Body of pancreas (tissue), 4 donors: ENCODE measurements at places on chromosomes 2 and 18. TPM values are rescaled to one million over a fixed set of nuclear protein-coding genes. Genes with fewer than 3 reads are reported as not detected.

Gene GRB14
- total RNA-seq = 27.5 TPM

Gene ABCB11
- 0.33 TPM for total RNA-seq

Gene RAB27B
- total RNA-seq = 0.66 TPM

Gene FAM168B
- 39.7 TPM for total RNA-seq

Gene ITGB6
- total RNA-seq = 5.3 TPM

Gene GNLY
- total RNA-seq = 5.6 TPM

Gene SCYGR2
- total RNA-seq = not detected

Gene GLB1L
- total RNA-seq = 11.2 TPM

Gene PARD3B
- total RNA-seq = 17.8 TPM

- DNase-seq = no peak
- no peaks in the 10 kb centered on the region for H3K27me3 ChIP-seq
- no peaks in the 10 kb centered on the region for H3K4me1 ChIP-seq
- H3K4me3 ChIP-seq = no peak overlapping the region
Measured at GRCh38 chr18:8895987-8896619, 190.7 kb downstream of the MTCL1 start.

DNA sequence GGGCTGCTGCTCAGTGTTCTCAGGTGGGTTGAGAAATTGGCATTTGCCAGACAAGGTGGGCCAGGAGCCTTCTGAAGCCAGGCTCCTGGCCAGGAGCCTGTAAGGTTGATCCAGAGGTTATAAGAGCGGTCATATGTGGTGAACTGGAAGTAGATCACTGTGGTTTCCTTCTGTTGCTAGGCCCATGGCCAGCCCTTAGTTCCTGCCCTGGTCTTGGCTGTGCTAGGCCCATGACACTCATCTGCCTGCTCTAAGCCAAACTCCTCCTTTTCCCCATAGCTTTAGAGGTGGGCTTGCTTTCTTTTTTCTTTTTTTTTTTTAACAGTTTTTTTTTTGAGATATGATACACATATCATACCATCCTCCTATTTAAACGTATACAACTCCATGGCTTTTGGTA lies 5.0 kb upstream of the MGAT5 start:
- H3K4me3 ChIP-seq = no peak overlapping the region
- no peak for DNase-seq
- no peaks in the 10 kb centered on the region for H3K36me3 ChIP-seq
- H3K4me1 ChIP-seq = peaks cover 17% of the 10 kb centered on the region
- no peaks in the 10 kb centered on the region for H3K27me3 ChIP-seq

DNA sequence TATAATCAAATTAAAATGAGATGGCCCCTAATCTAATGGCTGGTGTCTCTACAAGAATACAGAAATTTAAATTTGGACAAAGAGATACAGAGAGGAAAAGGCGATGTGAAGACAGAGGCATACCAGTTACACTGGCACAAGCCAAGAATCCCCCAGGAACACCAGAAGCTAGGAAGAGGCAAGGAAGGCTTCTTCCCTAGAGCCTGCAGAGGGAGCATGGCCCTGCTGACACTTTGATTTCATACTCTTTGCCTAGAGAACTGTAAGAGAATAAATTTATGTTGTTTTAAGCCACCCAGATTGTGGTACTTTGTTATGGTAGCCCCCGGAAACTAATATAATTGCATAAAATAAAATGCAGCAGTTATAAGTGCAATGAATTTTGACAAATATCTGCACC lies 671.4 kb downstream of the MBD2 start:
- no peak overlapping the region for H3K27ac ChIP-seq
- H3K36me3 ChIP-seq = no peaks in the 10 kb centered on the region
- no peaks in the 10 kb centered on the region for H3K27me3 ChIP-seq

GRCh38 chr2:100250645-100251044 lies 71.7 kb downstream of the LONRF2 start:
- no peak overlapping the region for H3K27ac ChIP-seq
- H3K4me1 ChIP-seq = no peaks in the 10 kb centered on the region
- no peak for DNase-seq
- no peaks in the 10 kb centered on the region for H3K36me3 ChIP-seq

- H3K27ac ChIP-seq = no peak overlapping the region
- H3K4me3 ChIP-seq = no peak overlapping the region
- no peaks in the 10 kb centered on the region for H3K27me3 ChIP-seq
- H3K36me3 ChIP-seq = no peaks in the 10 kb centered on the region
Measured at GRCh38 chr2:225649274-225649673, 249.8 kb downstream of the NYAP2 start.

- H3K27me3 ChIP-seq = no peaks in the 10 kb centered on the region
- no peaks in the 10 kb centered on the region for H3K36me3 ChIP-seq
- no peak within 1 kb of the TSS for H3K27ac ChIP-seq
- no peaks in the 10 kb centered on the region for H3K4me1 ChIP-seq
- H3K4me3 ChIP-seq = no peak within 1 kb of the TSS
Measured at GRCh38 chr2:219309278-219309677, at the start of gene PTPRN. Gene PTPRN (minus strand): TSS chr2:219309401. CDS start chr2:219309332, 69 bp downstream.

GRCh38 chr2:60948926-60949579 lies 67.7 kb downstream of the REL start:
- no peak overlapping the region for H3K27ac ChIP-seq
- no peaks in the 10 kb centered on the region for H3K4me1 ChIP-seq
- no peaks in the 10 kb centered on the region for H3K36me3 ChIP-seq

DNA sequence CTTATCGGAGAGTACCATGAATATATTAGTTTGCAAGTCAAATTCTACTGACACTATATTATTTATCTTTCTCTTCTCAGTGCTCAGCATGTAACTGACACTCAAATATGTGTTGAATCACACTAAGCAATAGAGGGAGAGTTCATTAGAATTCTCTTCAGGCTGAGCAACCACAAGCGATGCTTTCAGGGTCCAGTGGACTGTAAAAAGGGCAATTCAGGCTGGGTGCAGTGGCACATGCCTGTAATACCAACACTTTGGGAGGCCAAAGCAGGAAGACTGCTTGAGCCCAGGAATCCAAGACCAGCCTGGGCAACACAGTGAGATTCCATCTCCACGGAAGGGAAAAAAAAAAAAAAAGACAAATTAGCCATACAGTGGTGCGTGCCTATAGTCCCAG lies 16.3 kb downstream of the PDE6D start:
- no peaks in the 10 kb centered on the region for H3K27me3 ChIP-seq
- no peaks in the 10 kb centered on the region for H3K36me3 ChIP-seq
- no peak for DNase-seq
- H3K27ac ChIP-seq = no peak overlapping the region

GRCh38 chr18:1090758-1091157 lies 186.1 kb downstream of the ADCYAP1 start:
- DNase-seq = no peak
- no peak overlapping the region for H3K27ac ChIP-seq
- H3K36me3 ChIP-seq = no peaks in the 10 kb centered on the region
- H3K27me3 ChIP-seq = no peaks in the 10 kb centered on the region
- no peaks in the 10 kb centered on the region for H3K4me1 ChIP-seq

- no peak overlapping the region for H3K27ac ChIP-seq
- no peaks in the 10 kb centered on the region for H3K36me3 ChIP-seq
- no peaks in the 10 kb centered on the region for H3K4me1 ChIP-seq
Measured at GRCh38 chr2:226407135-226407534, 392.5 kb downstream of the IRS1 start.

DNA sequence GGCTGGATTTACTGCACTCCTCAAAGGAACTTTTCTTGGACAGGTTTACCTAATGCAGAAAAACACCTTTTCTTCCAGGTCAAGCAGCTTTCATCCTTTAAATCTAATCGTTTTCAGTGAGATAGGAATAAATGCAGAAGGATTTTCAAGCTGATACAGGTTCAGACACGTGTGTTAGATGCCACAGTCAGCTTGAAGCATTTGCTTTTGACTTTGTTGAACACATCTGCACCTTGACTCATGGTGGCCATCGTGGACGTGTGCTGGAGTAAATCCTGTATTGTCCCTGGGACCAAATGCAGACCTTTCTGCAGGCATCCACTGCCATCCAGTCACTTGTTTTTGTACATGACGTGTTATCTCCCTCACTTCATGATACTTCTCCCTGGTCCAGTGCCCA lies 61.9 kb downstream of the KLHL29 start:
- no peak overlapping the region for H3K4me3 ChIP-seq
- no peaks in the 10 kb centered on the region for H3K36me3 ChIP-seq
- H3K27me3 ChIP-seq = no peaks in the 10 kb centered on the region
- H3K27ac ChIP-seq = no peak overlapping the region
- H3K4me1 ChIP-seq = no peaks in the 10 kb centered on the region
- no peak for DNase-seq

- DNase-seq = no peak
- H3K4me3 ChIP-seq = no peak overlapping the region
- no peaks in the 10 kb centered on the region for H3K36me3 ChIP-seq
- H3K27ac ChIP-seq = no peak overlapping the region
- no peaks in the 10 kb centered on the region for H3K27me3 ChIP-seq
Measured at GRCh38 chr2:207248702-207249377, 83.1 kb upstream of the KLF7 start.

GRCh38 chr2:201186982-201187381 lies 4.0 kb downstream of the CASP10 start:
- H3K36me3 ChIP-seq = no peaks in the 10 kb centered on the region
- no peak for DNase-seq
- no peak overlapping the region for H3K27ac ChIP-seq
- H3K4me1 ChIP-seq = peaks cover 39% of the 10 kb centered on the region

DNA sequence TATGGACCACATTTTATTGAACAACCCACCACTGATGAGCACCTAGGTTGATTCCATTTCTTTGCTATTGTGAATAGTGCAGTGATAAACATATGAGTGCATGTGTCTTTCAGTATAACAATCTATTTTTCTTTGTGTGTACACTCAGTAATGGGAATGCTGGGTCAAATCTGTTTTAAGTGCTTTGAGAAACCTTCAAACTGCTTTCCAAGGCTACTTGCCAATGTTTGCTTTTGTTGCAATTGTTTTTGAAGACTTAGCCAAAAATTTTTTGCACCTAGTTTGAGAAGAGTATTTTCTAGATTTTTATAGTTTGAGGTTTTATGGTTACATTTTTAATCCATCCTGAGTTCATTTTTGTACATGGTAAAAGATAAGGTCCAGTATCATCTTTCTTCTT lies 587.4 kb upstream of the SETBP1 start:
- no peak overlapping the region for H3K27ac ChIP-seq
- no peaks in the 10 kb centered on the region for H3K36me3 ChIP-seq
- no peak overlapping the region for H3K4me3 ChIP-seq

DNA sequence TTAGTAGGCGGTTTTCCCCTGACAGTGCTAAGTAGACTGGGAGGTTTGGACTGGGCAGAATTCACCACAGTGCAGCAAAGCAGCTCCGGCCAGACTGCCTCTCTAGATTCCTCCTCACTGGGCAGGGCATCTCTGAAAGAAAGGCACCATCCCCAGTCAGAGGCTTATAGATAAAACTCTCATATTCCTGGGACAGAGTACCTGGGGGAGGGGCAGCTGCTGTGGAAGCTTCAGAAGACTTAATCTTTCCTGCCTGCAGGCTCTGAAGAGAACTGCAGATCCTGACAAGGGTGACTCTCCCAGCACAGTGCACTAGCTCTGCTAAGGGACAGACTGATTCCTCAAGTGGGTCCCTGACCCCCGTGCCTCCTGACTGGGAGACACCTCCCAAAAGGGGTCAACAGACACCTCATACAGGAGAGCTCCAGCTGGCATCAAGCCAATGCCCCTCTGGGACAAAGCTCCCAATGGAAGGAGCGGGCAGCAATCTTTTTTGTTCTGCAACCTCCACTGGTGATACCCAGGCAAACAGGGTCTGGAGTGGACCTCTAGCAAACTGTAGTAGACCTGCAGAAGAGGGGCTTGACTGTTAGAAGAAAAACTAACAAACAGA lies 266.8 kb upstream of the CRIM1 start:
- H3K36me3 ChIP-seq = no peaks in the 10 kb centered on the region
- H3K4me1 ChIP-seq = no peaks in the 10 kb centered on the region
- no peaks in the 10 kb centered on the region for H3K27me3 ChIP-seq
- DNase-seq = no peak
- no peak overlapping the region for H3K27ac ChIP-seq

GRCh38 chr2:233189025-233189424 lies 62.4 kb upstream of the ATG16L1 start:
- no peaks in the 10 kb centered on the region for H3K4me1 ChIP-seq
- H3K27ac ChIP-seq = no peak overlapping the region
- DNase-seq = no peak
- H3K27me3 ChIP-seq = no peaks in the 10 kb centered on the region

- no peaks in the 10 kb centered on the region for H3K27me3 ChIP-seq
- H3K4me3 ChIP-seq = no peak overlapping the region
- H3K27ac ChIP-seq = no peak overlapping the region
- no peaks in the 10 kb centered on the region for H3K4me1 ChIP-seq
- DNase-seq = no peak
Measured at GRCh38 chr2:211760103-211760502, 778.5 kb downstream of the ERBB4 start.

DNA sequence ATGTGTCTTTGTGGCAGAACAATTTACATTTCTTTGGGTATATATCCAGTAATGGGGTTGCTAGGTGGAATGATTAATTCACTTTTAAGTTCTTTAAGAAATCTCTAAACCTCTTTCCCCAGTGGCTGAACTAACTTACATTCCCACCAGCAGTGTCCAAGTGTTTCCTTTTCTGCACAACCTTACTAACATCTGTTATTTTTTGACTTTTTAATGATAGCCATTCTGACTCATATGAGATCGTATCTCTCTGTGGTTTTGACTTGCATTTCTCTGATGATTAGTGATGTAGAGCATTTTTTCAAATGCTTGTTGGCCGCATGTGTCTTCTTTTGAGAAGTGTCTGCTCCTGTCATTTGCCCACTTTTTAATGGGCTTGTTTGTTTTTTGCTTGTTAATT lies 43.1 kb upstream of the PTH2R start:
- no peaks in the 10 kb centered on the region for H3K27me3 ChIP-seq
- H3K4me3 ChIP-seq = no peak overlapping the region
- DNase-seq = no peak
- no peaks in the 10 kb centered on the region for H3K36me3 ChIP-seq
- peaks cover 4% of the 10 kb centered on the region for H3K4me1 ChIP-seq
- H3K27ac ChIP-seq = no peak overlapping the region

DNA sequence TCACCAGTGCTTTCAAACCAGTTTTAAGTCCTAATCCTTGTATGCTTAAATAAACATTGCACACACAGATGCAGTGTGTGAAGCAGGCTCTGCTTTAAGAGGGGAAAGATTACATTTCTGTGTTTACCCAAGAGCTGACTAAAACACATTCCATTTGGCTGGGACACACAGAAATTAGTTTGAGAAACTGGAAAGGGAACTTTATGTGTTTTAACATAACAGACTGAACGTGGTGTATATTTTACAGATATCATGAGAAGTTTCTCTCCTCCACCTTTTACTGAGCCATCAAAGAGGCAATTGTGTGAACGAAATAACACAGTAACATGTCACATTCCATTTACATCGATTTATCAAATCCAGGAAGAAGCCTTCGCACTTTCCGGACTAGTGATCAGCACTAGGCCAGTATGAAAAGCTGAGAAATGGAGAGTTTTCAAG lies 121.8 kb downstream of the MAIP1 start:
- DNase-seq = peak; percentile 41
- H3K4me3 ChIP-seq = no peak overlapping the region
- H3K27me3 ChIP-seq = no peaks in the 10 kb centered on the region
- H3K36me3 ChIP-seq = no peaks in the 10 kb centered on the region
- peak overlapping the region; percentile 52 for H3K27ac ChIP-seq

GRCh38 chr2:127172306-127172705 lies 47.8 kb downstream of the CYP27C1 start:
- H3K27ac ChIP-seq = no peak overlapping the region
- no peak overlapping the region for H3K4me3 ChIP-seq
- H3K4me1 ChIP-seq = no peaks in the 10 kb centered on the region
- no peaks in the 10 kb centered on the region for H3K36me3 ChIP-seq
- H3K27me3 ChIP-seq = no peaks in the 10 kb centered on the region

GRCh38 chr18:40035966-40036365 lies 1919.1 kb upstream of the PIK3C3 start:
- DNase-seq = no peak
- no peaks in the 10 kb centered on the region for H3K4me1 ChIP-seq
- no peaks in the 10 kb centered on the region for H3K36me3 ChIP-seq
- H3K4me3 ChIP-seq = no peak overlapping the region
- H3K27me3 ChIP-seq = no peaks in the 10 kb centered on the region
